ENCODE measurements at places on chromosomes 11 and 22.

GRCh38 chr11:47857485-47857884 is 9.3 kb upstream of the NUP160 start:
- no peak for DNase-seq

DNA sequence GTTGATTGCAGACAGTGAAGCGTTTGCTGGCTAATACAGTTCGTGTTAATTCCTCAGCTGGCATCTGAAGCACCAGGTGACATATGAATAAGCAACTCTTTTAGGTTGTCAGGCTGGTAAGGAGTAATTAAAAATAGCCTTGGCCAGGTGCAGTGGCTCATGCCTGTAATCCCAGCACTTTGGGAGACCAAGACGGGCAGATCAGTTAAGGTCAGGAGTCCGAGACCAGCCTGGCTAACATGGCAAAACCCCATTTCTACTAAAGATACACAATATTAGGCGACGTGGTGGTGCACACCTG is 74.9 kb downstream of the CECR2 start:
- DNase-seq, result no peak

- no peak for DNase-seq
Observed at GRCh38 chr11:60788401-60789125, 3.4 kb downstream of the MS4A10 start.

- DNase-seq, result no peak
Observed at GRCh38 chr11:61110255-61111049, 8.2 kb downstream of the CD5 start.

- DNase-seq, result no peak
Observed at GRCh38 chr11:375065-376025, 6.0 kb downstream of the B4GALNT4 start.

GRCh38 chr22:23107487-23108248 is 34.1 kb downstream of the RSPH14 start:
- DNase-seq, result no peak

DNA sequence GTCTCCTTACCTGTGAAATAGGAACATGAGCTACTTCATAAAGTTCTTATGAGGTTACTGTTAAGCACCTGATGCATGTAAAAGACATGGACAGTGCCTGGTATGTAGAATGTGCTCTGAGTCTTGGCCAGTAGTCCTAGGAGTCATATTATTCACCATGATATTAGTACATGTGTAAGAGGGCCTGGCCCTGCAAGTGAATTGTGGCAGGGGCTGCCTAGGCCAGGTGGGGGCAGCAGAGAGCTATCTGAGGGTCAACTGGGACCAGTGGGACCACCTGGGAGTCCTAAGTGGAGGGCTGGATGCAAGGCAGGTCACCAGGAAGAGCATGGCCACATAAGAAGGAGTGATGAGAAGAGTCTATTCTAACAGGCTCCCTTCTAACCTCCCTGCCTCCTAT is 529.5 kb downstream of the SOX6 start:
- DNase-seq, result no peak

DNA sequence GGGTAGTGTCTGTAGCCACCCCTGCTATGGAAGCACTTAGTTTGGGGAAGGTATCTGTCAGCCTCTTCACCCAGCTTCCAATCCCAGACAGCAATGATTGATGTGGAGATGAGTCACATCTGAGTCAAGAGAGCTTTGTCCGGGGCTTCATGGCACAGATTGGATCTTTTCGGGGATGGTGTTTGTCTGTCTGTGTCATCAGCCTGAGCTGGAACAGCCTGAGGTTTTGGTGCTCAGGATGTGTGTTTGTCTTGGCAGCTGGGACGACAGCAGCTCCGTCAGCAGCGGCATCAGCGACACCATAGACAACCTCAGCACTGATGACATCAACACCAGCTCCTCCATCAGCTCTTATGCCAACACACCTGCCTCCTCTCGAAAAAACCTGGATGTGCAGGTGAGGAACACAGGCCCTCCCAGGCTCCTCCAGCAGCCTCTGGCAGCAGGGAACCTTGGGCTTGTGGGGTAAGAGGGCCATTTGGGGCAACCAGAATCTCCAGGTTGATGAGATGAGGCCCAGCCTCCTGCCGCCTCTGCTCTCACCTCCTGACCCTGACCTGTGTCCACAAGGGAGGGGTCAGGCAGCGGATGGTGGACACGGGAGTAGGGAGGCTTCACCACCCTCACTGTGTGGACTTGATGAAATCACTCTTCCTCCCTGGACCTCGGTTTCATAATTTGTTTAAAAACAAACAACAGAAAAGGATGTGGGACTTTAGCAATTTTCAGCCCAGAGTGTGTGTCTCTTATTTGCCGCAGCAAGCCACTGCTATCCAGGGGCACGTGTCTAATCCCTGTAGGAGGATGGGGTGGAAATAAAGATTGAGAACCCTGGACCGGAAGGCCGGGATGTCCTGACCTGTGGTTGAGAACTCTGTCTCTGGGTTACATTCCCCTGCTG is 124.3 kb downstream of the DBX1 start:
- DNase-seq, result peak; percentile 91

DNA sequence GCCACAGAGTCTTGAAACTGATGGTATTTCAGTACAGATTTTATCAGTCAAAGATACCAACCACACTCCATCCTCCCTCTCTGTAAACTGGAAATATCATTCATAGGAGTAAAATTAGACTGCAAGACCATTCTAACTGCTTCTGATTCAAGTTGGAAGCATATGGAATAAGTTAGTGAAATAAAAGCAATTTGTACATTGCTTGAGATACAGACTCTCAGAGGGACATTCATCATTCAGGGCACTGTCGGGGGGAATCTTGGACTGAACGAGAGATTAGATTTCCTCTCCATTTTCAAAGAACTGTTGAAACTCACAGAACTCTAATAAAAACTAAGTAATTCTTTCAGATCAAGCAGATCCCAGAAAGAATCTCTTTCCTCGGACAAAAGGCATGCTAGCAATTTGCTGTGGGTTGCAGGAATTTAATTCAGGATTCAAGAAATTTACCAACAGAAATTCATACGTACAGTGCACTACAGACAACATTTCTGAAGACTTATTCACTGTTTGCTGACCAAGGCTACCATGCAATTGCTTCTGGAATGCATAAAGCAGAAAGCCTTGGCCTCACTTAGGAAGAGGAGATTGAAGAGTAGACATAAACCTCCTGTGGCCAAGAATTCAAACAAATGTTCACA is 34.1 kb downstream of the PAMR1 start:
- peak; percentile 94 for DNase-seq

DNA sequence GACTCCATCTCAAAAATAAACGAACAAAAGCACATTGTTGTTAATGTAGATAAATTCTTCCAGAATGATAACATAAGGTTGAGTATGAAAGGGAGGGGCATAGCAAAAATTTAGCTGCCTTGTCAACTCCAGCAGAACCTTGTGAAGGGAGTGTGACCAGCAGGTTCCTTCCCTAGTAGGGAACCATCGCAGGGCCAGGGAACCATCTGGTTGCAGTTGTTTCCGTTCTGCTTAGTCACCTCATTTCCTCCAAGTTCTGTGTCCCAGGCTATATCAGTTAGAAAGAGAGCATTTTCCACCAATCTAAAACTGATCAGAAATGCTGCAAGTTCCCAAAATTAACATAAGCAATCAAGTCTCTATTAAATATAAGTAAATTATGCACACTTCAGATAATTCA is 126.7 kb upstream of the BLID start:
- DNase-seq, result no peak

- no peak for DNase-seq
Observed at GRCh38 chr11:118973985-118974384, 2.4 kb downstream of the FOXR1 start.

DNA sequence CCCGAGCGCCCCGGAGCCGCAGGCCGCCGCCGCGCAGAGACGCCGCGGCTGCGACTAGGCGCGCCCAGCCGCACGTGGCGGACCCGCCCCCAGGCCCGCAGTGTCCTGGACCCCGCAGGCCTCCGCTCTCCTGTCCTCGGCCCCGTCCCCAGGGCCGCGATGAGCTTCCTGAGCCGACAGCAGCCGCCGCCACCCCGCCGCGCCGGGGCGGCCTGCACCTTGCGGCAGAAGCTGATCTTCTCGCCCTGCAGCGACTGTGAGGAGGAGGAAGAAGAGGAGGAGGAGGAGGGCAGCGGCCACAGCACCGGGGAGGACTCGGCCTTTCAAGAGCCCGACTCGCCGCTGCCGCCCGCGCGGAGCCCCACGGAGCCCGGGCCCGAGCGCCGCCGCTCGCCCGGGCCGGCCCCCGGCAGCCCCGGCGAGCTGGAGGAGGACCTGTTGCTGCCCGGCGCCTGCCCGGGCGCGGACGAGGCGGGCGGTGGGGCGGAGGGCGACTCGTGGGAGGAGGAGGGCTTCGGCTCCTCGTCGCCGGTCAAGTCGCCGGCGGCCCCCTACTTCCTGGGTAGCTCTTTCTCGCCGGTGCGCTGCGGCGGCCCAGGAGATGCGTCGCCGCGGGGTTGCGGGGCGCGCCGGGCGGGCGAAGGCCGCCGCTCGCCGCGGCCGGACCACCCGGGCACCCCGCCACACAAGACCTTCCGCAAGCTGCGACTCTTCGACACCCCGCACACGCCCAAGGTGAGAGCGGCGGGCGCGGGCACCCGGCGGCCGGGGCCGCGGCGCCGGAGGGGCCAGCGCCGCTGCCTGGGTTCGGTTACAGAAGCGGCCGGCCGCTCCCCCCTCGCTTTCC is 528 bp downstream of the WEE1 start:
- DNase-seq, result no peak

- DNase-seq, result no peak
Observed at GRCh38 chr11:71095294-71095850, 157.0 kb downstream of the SHANK2 start.

- DNase-seq, result no peak
Observed at GRCh38 chr22:18991821-18992442, 55.8 kb upstream of the PRODH start.

DNA sequence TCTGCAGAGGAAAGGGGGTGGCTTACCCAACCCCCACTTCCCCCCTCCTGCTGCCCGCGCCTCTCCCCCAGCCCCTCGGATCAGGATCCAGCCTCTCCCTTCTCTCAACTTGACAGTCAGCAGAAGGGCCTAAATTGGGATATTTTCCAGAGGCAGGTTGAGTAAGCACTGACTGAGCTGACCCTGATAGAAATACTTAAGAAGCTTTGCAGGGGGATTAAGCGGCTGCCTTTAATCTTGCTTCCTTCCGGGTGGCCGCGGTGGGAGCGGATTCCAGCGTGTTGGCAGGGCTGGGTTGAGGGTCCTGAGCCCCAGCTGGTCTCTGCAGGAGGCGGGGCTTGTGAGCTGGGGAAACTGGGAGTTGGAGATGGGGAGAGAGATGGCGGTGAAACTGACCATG is 445.2 kb downstream of the NTM start:
- DNase-seq, result no peak

DNA sequence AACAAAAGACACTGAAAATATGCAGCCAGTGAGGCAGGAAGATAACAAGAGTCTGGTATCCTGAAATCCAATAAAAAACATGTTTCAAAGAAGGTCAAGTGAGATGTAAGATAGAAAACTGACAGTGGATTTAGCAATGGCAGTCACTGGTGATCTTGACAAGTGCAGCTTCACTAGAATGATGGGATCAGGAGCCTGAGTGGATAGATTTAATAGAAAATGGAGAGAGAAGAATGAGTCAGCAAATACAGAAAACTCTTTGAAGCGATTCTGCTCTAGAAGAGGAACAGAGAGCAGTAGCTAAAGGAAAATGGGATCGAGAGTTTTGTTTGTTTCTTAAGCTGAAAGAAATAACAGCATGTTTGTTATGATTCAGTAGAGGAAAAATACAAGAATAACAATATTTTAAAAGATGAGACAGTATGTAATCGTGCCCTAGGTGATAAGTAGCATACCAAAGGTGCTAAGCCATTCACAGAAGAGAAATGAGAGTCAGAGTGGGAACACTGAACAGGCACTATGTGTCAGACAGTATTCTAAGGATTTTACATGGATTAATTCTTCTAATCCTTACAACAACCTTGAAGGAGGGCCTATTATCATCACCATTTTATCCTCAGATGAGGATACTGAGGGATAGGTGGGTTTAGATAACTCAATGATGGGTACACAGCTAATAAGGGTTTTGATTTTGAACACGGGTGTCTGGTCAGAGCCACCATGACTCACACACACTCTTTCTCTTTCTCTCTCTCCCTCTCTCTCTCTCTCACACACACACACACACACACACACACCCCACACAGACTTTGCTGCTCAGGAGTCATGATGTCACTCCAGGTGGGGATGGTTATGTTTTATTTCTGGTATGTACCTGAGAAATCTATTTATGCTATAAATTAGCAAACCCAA is 36.3 kb downstream of the MRE11 start:
- no peak for DNase-seq

GRCh38 chr22:32469799-32470212 is 4.8 kb upstream of the FBXO7 start:
- peak; percentile 37 for DNase-seq

DNA sequence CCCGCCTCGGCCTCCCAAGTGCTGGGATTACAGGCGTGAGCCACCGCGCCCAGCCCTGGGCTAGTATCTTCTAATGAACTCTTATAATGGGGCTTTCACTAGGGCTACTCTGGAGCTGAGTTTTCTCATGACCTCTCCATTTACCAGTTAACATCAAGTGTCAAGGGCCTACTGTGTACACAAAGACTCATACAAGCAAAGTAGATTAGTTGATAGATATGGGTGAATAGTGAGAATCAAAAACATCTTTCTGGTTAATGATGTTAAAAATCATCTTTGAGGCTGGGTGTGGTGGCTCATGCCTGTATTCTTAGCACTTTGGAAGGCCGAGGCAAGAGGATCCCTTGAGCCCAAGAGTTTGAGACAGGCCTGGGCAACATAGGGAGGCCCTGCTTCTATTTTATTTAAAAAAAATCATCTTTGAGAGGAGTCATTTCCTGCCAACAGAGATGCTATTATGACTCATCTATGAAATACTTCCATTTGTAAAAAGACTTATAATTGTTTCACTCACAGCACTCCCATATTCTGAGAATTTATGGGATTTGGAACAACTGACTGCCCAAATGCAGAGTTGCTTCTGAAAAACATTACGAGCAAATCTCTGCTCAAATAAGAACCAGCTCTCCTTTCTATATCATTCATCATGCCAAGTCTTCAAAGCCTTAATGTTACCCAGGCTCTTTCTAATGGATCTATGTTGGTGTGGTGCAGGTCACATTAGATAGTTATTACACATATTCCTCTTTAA is 57.0 kb downstream of the GDPD4 start:
- DNase-seq, result peak; percentile 84

DNA sequence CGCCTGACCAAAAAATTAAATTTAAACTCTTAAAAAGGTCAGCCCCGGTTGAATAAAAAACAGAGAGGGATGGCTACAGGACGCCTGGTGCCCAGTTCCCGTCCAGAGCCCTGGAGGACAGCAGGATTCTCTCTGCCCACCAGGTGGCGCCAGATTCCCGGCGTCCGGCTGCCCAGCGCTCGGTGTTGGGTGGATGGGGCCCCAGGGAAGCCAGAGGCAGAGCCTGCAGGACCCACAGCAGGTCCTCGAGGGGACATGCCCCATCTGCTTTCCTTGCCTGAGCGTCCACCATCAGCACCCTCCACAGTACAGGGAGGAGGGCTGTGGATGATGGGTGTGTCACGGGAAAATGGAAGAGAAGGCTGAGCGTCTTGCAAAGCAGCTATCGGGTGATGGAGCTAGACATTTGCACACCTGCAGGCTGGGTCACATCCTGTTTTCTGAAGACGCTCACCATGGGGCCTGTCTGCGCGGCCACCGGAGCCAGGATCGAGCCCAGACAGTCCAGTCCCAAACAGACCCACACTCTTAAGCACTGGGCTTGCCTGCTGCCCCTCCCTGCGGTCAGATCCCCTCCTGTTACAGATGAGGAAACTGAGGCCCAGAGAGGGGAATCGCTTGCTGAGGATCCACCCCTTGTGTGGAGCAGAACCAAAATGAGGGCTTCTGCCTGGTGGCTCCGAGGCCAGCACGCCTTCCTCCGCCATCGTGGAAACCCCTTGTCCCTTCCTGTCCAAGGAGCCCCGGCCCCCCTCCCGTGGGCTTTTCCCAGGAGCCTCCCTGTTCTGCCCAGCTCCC is 18.5 kb upstream of the CBX7 start:
- DNase-seq, result no peak
